ENCODE measurements at places on chromosomes 6 and 20.

- no peak for DNase-seq
Observed at GRCh38 chr20:39880890-39881289, 808.1 kb downstream of the MAFB start.

- no peak for DNase-seq
Observed at GRCh38 chr6:3620937-3621336, 130.6 kb downstream of the PXDC1 start.

DNA sequence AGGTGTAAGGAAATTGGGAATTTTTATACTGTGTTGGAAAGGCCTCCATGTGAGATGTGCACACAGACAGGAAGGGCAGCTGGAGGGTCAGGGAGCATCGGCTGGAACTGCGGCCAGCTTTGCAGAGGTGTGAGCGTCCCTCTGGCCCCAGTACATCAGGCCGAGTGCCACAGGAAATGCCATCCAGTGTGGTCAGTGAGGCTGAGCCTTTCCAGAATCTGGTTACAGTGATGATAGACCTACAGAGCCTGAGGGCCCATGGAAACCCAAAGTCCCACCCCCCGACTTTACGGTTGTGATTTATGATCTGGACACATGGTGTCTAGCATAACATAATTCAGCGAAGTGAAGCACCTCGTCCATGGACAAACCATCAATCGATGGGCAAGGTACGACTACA is 137.3 kb upstream of the PDE10A start:
- no peak for DNase-seq

DNA sequence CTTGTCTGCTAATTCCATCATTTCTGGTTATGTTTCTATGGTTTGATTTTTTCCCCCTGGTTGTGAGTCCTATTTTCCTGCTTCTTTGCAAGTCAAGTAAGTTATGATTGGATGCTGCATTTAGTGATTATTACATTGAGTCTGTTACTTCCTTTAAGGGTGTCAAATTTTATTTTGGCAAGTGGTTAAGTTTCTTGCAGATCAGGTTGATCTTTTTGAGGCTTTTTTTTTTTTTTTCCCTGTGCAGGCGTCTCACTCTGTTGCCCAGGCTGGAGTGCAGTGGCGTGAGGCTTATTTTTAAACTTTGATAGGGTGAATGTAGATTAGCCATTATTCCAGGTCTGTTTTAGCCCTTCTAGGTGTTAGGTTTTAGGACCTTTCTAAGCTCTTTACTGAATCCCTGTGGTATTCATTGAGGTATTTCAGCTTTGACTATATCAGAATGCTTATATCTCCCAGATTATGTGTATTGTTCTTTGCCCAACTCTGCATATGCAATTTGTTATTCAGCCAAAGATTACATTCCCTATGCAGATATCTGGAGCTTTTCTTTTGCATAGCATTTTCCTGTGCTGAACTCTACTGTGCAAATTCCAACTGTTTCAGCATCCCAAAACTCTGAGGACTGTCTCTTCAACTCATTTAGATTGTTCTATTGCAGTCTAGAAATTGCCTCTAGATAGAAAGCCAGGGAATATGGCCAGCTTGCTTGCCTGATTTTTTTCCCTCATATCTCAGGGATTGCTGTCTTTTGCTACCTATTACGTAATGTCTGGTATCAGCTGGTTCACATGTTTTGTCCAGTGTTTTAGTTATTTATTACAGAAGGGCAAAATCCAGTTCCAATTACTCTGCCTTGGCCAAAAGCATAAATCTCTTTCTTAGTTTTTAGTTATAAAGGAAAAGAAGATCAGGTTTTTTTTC is 113.3 kb downstream of the AFG1L start:
- no peak for DNase-seq

- DNase-seq, result no peak
Observed at GRCh38 chr20:43558412-43559146, at the start of gene SGK2. TSS of gene SGK2 (plus strand) at chr20:43559027. CDS start at chr20:43566496, 7,469 bp downstream.

GRCh38 chr20:22652681-22653588 is 68.6 kb upstream of the FOXA2 start:
- no peak for DNase-seq

- no peak for DNase-seq
Observed at GRCh38 chr6:168596344-168596743, 155.4 kb downstream of the SMOC2 start.

DNA sequence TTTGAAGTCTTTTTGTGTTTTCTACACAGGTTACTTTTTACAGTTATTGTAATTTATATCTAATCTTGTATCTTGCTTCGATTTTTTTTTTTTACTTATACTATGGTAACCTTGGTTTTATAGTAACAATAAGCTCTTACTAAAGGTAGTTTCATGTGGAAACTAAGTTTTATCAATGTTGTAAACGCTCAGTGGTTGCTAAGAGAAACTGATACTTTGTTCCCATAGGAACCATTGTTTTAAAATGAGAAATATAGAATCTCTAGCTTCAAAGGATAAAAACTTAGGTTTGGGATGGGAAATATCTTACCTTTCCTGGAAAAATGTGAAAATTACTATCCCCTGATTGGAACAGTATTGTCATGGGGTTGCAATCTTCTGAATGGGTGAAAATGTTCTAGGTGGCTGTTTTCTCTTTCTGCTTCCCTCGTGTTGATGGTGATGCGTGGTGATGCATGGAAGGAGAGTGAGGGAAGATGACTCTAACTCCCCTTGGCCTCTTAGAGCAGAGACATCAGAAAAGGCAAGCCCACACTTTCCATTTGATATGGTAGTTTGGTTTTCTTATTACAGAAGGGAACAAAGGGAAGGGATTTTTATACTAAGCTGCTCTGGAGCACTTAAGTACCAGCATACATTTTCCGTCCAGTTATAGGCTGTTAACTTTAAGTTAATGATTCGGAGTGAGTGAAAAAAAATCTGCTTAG is 23.5 kb upstream of the BACH2 start:
- DNase-seq, result no peak

DNA sequence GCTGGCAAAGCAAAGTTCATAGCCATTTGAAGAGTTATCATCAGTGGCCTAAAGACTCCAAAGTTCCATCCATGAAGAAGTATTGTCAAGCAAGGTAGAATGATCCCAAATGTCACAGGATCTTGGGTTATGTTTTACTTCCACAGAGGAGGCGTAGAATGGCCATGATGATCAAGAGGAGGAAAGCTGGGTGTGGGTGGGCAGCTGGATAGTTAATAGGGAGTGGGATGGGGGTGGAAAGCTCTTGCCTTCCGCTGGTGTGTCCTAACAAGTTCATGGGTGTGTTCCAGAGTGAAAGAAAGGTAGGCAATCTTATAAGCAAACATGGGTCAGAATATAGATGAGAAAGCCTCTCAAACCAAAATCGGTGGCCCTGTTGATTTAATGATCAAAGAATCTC is 38.4 kb downstream of the PIGU start:
- DNase-seq, result no peak

GRCh38 chr6:79117752-79118151 is 39.7 kb upstream of the PHIP start:
- DNase-seq, result no peak

DNA sequence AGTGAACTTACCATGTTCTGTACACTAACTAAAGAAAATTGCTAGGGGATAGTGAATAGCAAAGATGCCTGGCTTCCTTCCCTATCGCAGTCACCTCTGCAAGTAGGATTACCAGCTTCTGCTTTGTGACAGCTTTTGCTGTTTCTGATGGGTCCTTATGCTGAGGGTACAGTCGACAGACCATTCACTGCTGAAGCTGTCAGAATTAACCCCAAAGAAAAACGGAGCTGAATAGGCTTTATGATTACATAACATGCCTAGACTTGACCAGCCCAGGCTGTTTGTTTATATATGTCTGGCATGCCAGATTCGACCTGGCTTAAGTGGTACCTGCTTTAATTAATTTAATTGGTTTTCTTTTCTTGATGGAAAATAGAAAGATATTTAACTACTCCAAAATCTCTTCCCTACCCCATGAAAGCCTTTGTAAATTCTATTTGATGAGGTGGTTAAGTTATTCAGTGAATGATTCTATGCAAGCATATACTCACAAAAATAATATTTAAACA is 21.7 kb upstream of the PRELID3B start:
- DNase-seq, result peak; percentile 52

- DNase-seq, result no peak
Observed at GRCh38 chr6:95676011-95676628, 98.8 kb downstream of the MANEA start.

GRCh38 chr20:51535674-51536073 is 6.8 kb downstream of the NFATC2 start:
- no peak for DNase-seq

DNA sequence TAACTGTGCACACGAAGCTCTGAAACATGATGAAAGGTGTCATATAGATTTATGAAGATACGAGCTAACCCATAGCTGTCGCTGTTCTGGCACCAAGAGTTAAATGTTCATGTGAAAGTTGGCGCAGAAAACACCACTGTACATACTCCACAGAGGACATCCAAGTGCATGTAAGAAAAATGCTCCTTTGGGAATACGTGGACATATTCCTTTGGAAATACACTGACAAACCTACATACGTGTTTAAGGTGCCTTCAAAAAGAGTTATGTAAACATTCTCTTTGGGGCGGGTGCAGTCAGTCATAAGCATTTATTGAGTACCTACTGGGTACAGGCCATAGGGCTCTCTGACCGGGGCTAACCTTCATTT is 723 bp upstream of the ARID1B start:
- peak; percentile 60 for DNase-seq

GRCh38 chr6:3391902-3392458 is 64.9 kb downstream of the SLC22A23 start:
- DNase-seq, result no peak

- no peak for DNase-seq
Observed at GRCh38 chr6:36947570-36948351, 6.8 kb upstream of the PI16 start.

GRCh38 chr20:40781327-40782042 is 92.4 kb upstream of the MAFB start:
- no peak for DNase-seq

GRCh38 chr20:62201173-62202082 is 18.6 kb downstream of the MTG2 start:
- DNase-seq, result peak; percentile 28

DNA sequence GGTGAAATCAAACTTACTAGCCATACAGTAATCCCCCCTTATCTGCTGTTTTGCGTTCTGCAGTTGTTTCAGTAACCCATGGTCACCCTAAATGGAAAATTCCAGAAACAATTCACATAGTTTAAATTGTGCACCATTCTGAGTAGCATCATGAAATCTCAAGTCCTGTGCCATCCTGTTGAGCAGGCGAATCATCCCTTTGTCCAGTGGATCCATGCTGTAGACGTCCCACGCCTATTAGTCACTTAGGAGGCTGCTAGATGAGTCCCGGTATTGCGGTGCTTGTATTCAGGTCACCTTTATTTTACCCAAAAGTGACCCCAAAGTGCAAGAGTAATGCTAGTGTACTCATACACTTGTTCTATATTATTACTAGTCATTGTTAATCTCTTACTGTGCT is 46.4 kb downstream of the HECA start:
- DNase-seq, result no peak

GRCh38 chr20:50554694-50555579 is 44.8 kb downstream of the PTPN1 start:
- no peak for DNase-seq

- DNase-seq, result no peak
Observed at GRCh38 chr6:31727717-31728671, 1.1 kb downstream of the DDAH2 start.

GRCh38 chr6:157521362-157522335 is 140.7 kb downstream of the ZDHHC14 start:
- DNase-seq, result no peak

GRCh38 chr6:168157272-168158212 is 78.5 kb upstream of the FRMD1 start:
- DNase-seq, result no peak

All from NCI-H1694 treated with DMSO at 0.1 percent for 48 hours (cell line).